T-helper 2 cell treated with Interferon-gamma antibody and Interleukin-4, amounts not matched to agents 5 μg/mL and 100 μg/mL, for 36 hours (primary cell): ENCODE measurements at places on chromosomes 4 and X.

DNA sequence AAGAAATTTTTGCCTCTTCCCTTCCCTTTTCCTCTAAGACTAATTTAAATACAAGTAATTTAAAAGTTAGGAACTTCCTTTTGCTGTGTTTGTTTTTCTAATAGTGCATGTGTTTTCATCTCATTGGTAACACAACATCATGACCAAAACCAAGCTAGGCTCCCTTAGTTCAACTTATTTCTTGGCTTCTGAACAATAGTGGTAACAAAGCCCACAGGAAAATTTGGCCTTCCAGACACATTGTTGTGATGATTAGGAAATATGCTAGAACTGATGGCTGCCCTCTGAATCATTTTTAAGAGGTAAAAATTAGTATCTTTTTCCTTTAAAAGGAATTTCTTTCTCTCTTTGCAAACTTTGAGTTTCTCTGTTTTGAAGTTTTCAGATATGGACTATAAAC, 25.5 kb upstream of the TEC start:
- H3K27ac ChIP-seq = no peak overlapping the region
- H3K4me3 ChIP-seq = no peak overlapping the region
- no peak for DNase-seq
- H3K27me3 ChIP-seq = peaks cover 5% of the 10 kb centered on the region

- H3K4me1 ChIP-seq = peaks cover 36% of the 10 kb centered on the region
- H3K4me3 ChIP-seq = no peak overlapping the region
- peaks cover 9% of the 10 kb centered on the region for H3K36me3 ChIP-seq
- no peak for DNase-seq
Observed at GRCh38 chr4:1871471-1872021, 353 bp downstream of the NSD2 start.

DNA sequence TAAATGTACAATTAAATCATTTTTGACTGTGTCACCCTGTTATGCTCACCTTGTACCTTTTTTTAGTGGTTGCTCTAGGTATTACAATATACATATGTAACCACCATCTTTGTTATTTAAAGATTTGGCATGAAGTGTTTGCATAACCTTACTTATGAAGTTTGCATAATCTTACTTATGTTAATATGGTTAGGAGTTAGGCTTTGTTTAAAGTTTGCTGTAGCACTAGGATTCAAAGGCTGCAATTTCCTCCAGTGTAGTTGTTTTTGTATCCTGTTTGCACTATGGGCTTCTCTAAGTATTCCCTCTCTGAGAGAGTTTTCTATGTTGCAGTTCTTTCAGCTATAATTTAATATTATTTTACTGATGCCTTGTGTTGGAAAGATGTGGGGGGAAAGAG, 15.0 kb upstream of the GSPT2 start:
- H3K27ac ChIP-seq = no peak overlapping the region
- H3K36me3 ChIP-seq = no peaks in the 10 kb centered on the region
- H3K4me3 ChIP-seq = no peak overlapping the region
- no peaks in the 10 kb centered on the region for H3K4me1 ChIP-seq
- H3K27me3 ChIP-seq = peaks cover 2% of the 10 kb centered on the region
- DNase-seq = no peak

GRCh38 chr4:94390804-94391410, 48.3 kb upstream of the HPGDS start:
- no peaks in the 10 kb centered on the region for H3K36me3 ChIP-seq
- H3K4me3 ChIP-seq = no peak overlapping the region
- peaks cover 4% of the 10 kb centered on the region for H3K4me1 ChIP-seq
- no peak overlapping the region for H3K27ac ChIP-seq
- no peak for DNase-seq
- peaks cover 10% of the 10 kb centered on the region for H3K27me3 ChIP-seq

- peaks cover 2% of the 10 kb centered on the region for H3K36me3 ChIP-seq
- no peak for DNase-seq
- H3K4me3 ChIP-seq = peak overlapping the region; percentile 37
- H3K4me1 ChIP-seq = peaks cover 26% of the 10 kb centered on the region
- H3K27ac ChIP-seq = peak overlapping the region; percentile 42
Observed at GRCh38 chr4:15410750-15411149, 17.1 kb upstream of the C1QTNF7 start.

GRCh38 chrX:120372667-120373370, 10.9 kb downstream of the ATP1B4 start:
- no peaks in the 10 kb centered on the region for H3K36me3 ChIP-seq
- H3K4me3 ChIP-seq = no peak overlapping the region
- DNase-seq = no peak
- peaks cover 5% of the 10 kb centered on the region for H3K27me3 ChIP-seq
- no peaks in the 10 kb centered on the region for H3K4me1 ChIP-seq

GRCh38 chrX:95995583-95995982, 689.1 kb upstream of the DIAPH2 start:
- no peak overlapping the region for H3K4me3 ChIP-seq
- no peaks in the 10 kb centered on the region for H3K36me3 ChIP-seq
- DNase-seq = no peak
- no peak overlapping the region for H3K27ac ChIP-seq
- no peaks in the 10 kb centered on the region for H3K27me3 ChIP-seq

GRCh38 chr4:111605111-111605510, 540.1 kb upstream of the FAM241A start:
- no peak overlapping the region for H3K4me3 ChIP-seq
- no peaks in the 10 kb centered on the region for H3K36me3 ChIP-seq
- DNase-seq = no peak
- no peaks in the 10 kb centered on the region for H3K27me3 ChIP-seq
- H3K4me1 ChIP-seq = no peaks in the 10 kb centered on the region

- H3K36me3 ChIP-seq = no peaks in the 10 kb centered on the region
- no peak overlapping the region for H3K27ac ChIP-seq
- no peaks in the 10 kb centered on the region for H3K4me1 ChIP-seq
- DNase-seq = no peak
- H3K27me3 ChIP-seq = no peaks in the 10 kb centered on the region
Observed at GRCh38 chr4:13940921-13941320, 313.4 kb upstream of the BOD1L1 start.

DNA sequence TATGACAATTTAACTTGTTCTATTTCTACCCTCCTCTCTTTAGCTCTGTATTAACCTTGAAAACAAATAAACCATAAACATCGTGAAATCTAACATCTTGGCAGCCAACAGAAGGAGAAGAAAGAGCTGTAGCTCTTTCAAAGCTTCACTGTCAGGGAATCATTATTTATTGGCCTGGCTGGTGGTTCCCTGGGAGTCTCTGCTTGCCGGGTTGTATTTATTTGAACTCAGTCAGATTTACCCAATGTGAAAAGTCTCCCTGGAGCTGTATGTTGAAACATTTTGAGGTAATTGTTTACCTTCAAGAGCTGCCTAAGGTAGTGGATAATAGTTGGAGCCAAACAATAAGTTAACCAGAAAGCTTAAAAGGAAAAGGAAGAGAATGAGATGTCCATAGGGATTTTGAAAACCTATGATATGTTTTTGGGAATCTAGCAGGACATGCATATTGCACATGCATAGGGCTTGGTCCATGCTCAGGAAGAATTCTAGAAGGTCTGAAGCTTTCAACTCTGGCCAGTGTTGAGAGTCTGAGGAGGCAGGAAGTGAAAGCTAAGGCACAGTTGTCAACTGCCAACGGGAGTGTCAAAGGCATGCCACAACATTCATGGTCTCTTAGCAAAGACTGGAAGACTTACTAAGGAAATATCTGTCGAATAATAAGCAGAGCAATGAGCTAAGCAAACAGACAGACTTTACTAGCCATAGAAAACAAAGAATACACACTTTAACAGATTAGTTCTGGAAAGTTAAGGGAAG, 621.6 kb downstream of the PCDH7 start:
- H3K36me3 ChIP-seq = no peaks in the 10 kb centered on the region
- no peak overlapping the region for H3K4me3 ChIP-seq
- H3K4me1 ChIP-seq = no peaks in the 10 kb centered on the region
- no peak overlapping the region for H3K27ac ChIP-seq
- no peaks in the 10 kb centered on the region for H3K27me3 ChIP-seq

DNA sequence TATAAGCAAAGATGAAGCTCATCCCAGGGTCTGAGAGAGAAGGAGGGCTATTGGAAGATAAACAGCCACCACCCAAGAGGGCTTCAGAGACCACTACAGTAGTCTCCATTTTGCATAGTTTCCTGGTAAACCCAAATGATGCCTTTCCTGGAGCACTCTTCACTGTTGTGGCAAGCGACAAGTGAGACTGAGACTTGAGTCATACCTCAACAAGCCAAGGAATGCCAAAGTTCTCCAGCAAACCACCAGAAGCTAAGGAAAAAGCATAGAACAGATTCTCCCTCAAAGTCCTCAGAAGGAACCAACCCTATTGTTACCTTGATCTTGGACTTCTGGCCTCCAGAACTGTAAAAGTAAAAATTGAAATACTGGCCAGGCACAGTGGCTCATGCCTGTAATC, 65.9 kb downstream of the LARP7 start:
- H3K27me3 ChIP-seq = peaks cover 53% of the 10 kb centered on the region
- no peak overlapping the region for H3K27ac ChIP-seq
- H3K4me3 ChIP-seq = no peak overlapping the region
- peaks cover 2% of the 10 kb centered on the region for H3K36me3 ChIP-seq
- DNase-seq = no peak
- peaks cover 20% of the 10 kb centered on the region for H3K4me1 ChIP-seq

DNA sequence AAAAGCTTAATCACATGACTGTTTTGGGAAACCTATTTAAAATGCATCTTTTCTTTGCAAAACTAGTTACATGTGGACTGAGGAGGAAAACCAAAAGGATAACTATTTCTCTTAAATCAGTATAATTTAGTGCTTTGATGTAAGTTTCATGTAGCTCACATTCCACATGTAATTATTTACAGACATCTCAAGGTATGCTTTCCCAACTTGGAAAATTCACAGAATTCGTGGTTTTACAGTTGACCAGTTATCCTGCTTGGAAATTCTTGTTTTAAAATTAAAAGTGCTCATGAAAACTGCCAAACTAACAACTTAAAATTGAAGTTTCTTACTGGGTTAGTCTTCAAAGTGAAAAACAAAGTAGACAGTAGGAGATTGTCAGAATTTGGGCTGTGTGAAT, 52.4 kb downstream of the EDNRA start:
- no peaks in the 10 kb centered on the region for H3K4me1 ChIP-seq
- no peak overlapping the region for H3K27ac ChIP-seq
- no peaks in the 10 kb centered on the region for H3K36me3 ChIP-seq
- no peak for DNase-seq
- no peak overlapping the region for H3K4me3 ChIP-seq

DNA sequence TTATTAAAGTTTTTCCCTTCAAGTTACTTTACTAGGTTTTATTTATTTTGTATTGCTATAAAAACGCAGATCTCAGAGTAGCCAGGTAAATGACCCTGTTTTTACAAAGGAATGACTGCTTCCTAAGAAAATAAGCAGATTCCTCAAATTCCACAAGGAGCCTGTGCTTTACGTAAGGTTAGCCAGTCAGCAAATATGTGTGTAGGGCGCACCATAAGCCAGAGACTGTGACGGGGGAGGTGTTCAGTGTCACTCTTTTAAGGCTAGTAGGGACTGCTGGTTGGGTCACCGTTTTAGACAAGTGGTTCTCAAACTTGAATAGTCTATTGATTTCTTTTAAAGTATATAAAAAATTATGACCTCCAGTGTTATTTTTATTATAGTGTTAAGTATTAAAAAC, 119.9 kb downstream of the ANK2 start:
- H3K4me3 ChIP-seq = no peak overlapping the region
- no peaks in the 10 kb centered on the region for H3K4me1 ChIP-seq
- DNase-seq = no peak

- H3K27me3 ChIP-seq = no peaks in the 10 kb centered on the region
- no peaks in the 10 kb centered on the region for H3K4me1 ChIP-seq
- no peak overlapping the region for H3K4me3 ChIP-seq
- no peak for DNase-seq
- H3K36me3 ChIP-seq = no peaks in the 10 kb centered on the region
Observed at GRCh38 chr4:21366312-21366711, 582.3 kb downstream of the KCNIP4 start.

GRCh38 chr4:44978020-44978419, 251.7 kb upstream of the GNPDA2 start:
- H3K27me3 ChIP-seq = no peaks in the 10 kb centered on the region
- H3K4me1 ChIP-seq = no peaks in the 10 kb centered on the region
- no peaks in the 10 kb centered on the region for H3K36me3 ChIP-seq
- H3K4me3 ChIP-seq = no peak overlapping the region
- H3K27ac ChIP-seq = no peak overlapping the region

DNA sequence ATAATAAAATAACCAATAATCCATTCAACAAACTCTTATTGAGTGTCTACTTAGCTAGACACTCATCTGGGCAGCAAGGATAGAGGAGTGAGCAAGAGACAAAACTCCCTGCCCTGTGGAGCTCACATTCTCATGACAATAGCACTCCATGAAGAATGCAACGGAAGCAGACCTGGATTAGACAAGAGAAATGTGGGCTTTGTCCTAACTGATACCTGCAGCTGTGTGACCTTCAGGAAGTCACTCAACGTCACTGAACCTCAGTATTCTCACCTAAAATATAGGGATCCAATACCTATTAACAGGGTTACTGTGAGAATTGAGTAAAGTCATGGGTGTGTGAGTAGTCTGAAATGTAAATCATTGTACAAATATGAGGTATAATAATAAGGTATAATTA, 61.2 kb downstream of the NDNF start:
- H3K27ac ChIP-seq = no peak overlapping the region
- no peaks in the 10 kb centered on the region for H3K4me1 ChIP-seq
- peaks cover 3% of the 10 kb centered on the region for H3K27me3 ChIP-seq
- no peaks in the 10 kb centered on the region for H3K36me3 ChIP-seq
- no peak for DNase-seq

DNA sequence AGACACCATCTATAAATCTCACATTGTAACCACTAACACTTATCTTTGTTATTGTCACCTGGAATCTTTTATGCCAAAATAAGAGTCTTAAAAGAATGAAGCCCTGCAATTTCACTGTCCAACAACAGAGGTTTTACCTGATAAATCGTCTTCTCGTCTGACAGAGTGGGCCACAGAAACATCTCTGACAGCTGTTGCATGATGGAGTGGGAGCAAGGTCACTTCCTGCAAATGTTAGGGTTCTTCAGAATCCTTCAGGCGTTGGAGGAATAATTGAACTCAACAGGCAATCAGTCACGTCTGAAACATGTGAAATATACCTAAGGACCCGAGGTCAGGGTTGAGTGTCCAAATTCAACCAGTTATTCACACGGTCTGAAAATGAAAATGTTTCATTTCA, 353.6 kb downstream of the TRIML1 start:
- no peak for DNase-seq
- H3K27me3 ChIP-seq = no peaks in the 10 kb centered on the region
- no peaks in the 10 kb centered on the region for H3K36me3 ChIP-seq

GRCh38 chrX:24113181-24113580, 36.3 kb upstream of the ZFX start:
- no peaks in the 10 kb centered on the region for H3K36me3 ChIP-seq

GRCh38 chr4:13989501-13989900, 362.0 kb upstream of the BOD1L1 start:
- no peaks in the 10 kb centered on the region for H3K27me3 ChIP-seq
- no peak overlapping the region for H3K27ac ChIP-seq
- no peak for DNase-seq
- no peaks in the 10 kb centered on the region for H3K4me1 ChIP-seq
